ENCODE measurements at places on chromosomes 5 and 9.

- DNase-seq = no peak
Measured at GRCh38 chr5:83192947-83193346, 115.6 kb downstream of the XRCC4 start.

DNA sequence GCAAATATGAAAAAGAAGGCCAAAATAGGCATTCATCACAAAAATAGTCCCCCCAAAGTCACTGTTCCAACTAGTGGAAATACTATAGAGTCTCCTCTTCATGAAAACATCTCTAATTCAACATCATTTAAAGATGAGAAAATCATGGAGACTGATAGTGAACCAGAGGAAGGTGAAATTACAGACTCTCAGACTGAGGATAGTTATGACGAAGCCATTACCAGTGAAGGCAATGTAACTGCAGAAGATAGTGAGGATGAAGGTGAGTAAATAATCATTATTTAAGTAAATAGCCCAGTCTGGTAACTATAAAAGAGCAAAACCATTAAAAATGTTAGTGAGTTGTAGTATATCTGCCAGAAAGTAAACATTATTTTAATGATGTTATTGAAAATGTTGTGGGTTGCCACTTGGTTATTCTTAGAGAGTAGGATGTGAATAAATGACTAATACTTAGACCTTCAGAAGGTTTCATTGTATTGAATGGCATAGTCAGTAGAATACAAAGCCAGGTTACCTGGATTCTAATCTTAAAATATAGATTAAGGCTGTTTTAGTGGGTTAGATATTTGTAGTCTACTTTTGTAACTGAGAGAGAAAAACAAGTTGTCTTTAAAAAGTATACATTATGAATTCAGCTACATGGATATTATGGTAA lies 16.3 kb downstream of the AGGF1 start:
- DNase-seq = no peak

DNA sequence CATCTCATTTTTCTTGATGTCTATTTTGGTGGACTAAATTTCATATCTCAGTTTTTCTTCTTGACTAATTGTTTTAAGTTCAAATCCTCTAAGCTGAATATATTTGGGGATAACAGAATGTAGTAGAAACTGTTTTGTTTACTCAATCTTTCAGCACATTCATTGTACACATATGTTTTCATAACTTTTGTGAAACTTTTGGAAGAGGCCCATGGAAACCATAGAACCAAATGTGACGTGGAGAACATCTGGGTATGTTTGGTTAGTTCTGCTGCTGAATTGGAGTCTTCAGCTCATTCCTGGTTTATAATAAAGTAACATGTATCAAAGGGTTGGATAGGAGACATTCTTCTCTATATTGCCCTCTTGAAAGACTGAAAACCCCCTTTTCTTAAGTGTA lies 88.4 kb downstream of the CCDC171 start:
- no peak for DNase-seq

GRCh38 chr5:42423285-42424165 lies at the start of gene GHR:
Gene GHR (plus strand): TSS chr5:42423439. CDS start chr5:42565875, 142,436 bp downstream.
- peak; percentile 71 for DNase-seq

DNA sequence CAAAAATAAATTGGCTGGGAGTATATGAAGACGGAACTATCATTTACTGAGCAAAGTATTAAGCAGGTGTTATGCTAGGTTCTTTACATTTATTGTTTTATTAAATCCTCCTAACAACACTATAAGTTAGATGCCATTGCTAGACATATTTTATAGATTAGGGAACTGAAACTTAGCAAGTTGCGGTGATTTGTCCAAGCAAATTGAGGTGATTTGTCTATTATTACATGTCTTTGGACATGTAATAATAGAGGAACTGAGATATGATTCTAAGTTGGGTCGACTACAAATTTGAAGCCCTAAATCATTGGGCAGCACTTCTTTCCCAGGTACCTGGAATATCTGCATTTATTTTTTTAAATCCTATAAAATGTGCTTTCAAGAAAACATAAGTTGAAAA lies 429.9 kb downstream of the GABRG2 start:
- no peak for DNase-seq

DNA sequence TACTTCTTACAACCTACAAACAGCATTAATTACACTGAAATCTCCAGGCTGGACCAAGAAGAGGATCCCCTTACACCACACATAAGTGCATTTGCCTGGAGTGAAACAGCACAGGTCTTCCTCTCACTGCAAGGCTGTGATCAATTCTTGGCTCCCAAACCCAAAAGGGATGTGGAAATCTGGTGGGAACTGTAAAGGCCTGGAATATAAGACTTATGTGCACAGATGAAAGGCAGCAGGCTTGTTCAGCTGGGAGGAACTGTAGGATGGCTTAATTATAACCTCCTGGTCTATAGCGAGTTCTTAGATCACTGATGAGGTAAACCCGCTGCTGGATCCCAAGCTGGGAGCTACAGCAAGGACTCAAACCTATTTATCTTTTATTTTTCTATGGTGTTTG lies 182.9 kb upstream of the TNC start:
- DNase-seq = no peak

DNA sequence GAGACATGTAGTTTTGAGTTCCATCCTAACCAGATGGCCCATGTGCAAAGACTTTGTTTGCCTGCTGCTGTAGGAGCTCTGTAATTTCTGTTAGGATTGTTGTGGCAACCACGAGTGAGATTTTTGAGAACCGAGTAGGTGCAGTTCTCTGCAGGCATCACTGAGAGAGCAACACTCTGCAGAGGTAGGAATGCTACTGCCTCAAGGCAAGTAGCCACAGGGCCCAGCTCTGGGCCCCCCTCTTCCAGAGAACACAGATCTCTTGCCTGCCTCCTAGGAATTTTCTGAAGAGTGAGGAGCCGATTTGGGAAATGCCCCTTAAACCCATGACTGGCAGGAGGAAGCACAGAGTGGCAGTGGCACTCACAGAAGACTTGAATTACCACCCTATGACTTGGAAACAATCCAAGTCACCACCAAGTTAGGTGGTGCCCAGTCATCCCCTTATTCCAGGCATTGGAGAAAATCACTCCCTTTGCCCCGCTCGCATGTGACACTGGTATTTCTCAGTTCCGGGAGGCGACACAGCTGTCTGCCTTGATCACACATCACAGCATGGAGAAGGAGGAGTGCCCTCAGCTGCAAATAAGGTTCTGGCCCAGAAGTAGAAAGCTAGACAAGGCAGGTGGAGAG lies 52.5 kb upstream of the SLC2A8 start:
- DNase-seq = no peak

GRCh38 chr5:113122053-113122452 lies 145.5 kb downstream of the DCP2 start:
- no peak for DNase-seq

- no peak for DNase-seq
Measured at GRCh38 chr9:12133416-12133815, 559.8 kb upstream of the TYRP1 start.
